ENCODE measurements at places on chromosomes 7 and 10.
A peak's percentile ranks its signal among the peaks of the same experiment; 100 is the strongest.

DNA sequence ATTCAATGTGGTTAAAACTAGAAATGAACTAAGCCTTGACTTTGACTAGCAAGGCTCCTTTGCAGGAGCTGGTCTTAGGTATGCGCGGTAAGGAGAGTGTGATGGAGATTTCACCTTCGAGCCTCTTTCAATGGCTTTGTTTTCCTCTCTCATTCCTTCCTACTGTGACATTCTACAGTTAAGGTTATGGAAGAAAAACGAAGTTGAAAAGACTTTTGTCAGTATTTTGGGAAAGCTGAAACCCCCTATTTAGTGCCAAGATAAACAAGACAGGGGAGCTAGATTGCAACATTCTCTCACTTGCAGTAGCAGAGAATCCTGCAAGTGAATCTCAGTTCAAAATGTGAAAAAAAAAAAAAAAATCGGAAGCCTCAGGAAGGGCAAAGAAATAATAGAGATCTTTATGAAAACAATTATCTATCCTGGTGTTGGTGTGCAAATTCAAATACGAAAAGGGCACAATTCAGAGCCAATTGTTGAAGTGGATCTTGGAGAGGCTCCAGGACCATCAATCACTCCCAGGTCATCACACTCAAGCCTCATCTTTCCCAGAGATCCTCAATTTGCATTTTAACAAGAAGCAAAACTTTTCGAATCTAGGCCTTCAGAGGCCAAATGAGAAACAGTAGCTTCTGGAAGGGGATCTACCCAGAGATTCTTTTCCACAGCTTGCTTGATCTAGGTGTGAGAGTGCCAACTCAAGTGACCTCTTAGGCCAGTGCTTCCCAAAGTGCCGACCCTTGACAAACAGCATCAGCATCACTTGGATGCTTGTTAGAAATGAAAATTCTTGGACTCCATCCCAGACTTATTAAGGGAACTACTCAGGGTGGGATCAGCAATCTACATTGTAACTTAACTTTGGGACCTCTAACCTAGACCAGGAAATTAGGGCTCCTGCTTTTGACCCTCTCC is 163.8 kb downstream of the INHBA start:
- DNase-seq = no peak

DNA sequence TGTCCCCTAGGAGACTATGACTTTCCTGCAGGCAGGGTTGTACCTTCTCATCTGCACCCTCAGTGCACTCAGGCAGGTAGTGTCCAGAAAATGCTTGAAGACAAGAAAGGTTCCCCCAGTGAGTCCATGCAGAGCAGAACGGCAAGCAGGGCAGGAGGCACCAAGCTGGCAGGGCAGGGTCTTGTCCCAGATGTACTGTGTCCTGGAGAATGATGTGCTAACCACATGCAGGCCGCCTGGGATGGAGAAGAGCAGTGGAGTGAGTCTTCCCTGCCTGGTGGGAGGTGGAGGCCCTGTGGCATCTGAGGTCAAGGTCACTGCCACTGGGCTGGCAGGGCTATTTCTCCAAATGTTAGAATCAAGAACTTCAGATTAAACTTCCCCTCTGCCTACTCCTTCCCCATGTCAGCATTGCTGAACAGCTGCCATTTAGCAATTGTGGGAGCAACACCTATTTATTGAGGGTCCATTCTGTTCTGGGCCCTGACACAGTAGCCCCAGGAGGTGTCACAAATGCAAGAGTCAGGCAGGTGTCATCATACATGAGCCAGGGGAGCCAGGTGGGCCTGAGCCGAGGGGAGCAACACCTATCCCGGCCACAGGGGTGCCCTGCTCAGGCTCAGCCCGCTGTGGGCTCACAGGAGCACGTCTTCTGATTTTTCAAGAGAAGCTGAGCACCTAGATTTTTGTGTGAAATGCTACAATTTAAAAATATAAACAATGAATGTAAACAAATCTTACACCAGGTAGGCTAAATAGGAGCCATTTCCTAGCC is 34.1 kb downstream of the PTPRE start:
- DNase-seq = no peak

DNA sequence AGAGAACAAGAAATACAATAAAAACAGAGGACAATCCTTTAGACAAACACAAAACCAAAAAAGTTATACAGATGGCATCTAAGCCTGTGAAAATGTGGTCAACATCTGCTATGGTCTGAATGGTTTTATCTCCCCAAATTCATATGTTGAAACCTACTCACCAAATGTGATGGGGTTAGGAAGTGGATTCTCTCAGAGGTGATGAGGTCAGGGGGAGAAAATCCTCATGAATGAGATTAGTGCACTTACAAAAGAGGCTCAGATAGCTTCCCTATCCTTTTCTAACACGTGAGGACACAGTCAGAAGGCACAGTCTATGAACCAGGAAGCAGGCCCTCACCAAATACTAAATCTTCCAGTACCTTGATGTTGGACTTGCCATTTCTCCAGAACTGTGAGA is 147.8 kb upstream of the GPR22 start:
- no peak for DNase-seq

DNA sequence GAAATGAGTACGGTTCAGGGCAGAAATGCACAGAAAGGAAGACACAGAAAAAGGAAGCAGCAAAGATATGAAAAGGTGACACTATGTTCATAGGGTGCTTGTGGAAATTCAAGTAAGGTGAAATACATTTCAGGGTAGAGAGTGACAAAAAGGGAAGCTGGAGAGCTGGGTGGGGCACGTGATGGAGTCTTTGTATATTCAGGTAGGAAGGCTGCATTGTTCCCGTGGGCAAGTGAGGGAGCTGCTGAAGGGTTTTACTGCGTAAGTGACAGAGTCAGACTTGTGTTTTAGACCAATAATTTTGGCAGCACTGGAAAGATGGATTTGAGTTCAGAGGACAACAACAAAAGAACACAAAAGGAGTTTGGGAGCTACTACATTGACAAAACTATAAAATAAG is 35.3 kb upstream of the ANK3 start:
- no peak for DNase-seq

GRCh38 chr7:3683546-3684539 is 382.8 kb downstream of the SDK1 start:
- no peak for DNase-seq

- no peak for DNase-seq
Measured at GRCh38 chr10:42149027-42149700, 489.2 kb downstream of the ZNF33B start.

DNA sequence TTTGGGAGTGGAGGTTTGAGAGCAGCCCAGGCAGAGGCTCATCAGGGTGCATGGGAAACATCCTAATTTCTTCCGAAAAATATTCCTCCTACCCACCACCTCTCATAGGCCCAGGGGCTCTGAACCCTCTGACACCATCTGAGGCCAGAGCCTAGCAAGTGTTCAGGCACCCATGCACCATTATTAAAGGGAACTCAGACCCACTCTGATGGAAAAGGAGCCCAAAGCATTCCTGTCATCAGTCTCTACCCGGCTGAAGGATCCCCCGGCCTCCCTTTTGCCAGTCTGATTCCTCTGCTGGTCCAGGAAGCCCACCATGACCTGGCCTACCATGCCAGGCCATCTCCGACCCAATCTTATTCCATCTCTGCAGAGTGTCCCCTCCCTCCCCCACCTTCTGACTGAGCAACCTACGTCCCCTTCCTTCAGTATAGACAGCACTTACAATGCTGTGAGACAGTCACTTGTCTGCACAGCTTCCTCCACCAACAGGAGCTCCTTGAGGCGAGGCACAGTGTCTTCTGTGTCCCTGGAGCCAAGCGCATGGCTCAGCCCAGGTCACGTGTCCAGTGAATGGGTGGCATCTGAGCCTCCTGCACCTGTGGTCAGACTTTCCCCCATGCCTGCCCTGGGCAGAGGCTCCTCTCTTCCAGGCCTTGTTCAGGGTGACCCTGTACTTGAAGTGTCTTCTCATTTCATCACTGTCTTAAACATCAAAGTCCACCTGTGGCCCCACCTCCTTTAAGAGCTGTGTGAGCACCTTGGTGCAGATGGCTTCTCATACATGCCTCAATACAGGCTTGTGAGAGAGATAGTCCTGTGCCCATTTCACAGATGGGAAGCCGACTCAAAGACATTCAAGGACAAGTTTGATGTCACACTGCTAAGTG is 889 bp upstream of the GPR15LG start:
- DNase-seq = no peak

GRCh38 chr7:18505870-18506460 is 10.4 kb downstream of the HDAC9 start:
- DNase-seq = no peak

GRCh38 chr7:99440195-99440594 is 1.5 kb downstream of the CPSF4 start:
- no peak for DNase-seq

- no peak for DNase-seq
Measured at GRCh38 chr7:70838292-70838907, 293.5 kb upstream of the GALNT17 start.

GRCh38 chr7:149334219-149334618 is 72.2 kb downstream of the ZNF783 start:
- no peak for DNase-seq

- no peak for DNase-seq
Measured at GRCh38 chr7:131556909-131557651, 652 bp upstream of the PODXL start.

GRCh38 chr10:65620404-65621048 is 1305.3 kb upstream of the LRRTM3 start:
- DNase-seq = no peak

GRCh38 chr10:131833446-131834080 is 67.2 kb upstream of the PPP2R2D start:
- DNase-seq = no peak

- no peak for DNase-seq
Measured at GRCh38 chr7:15239801-15240200, 322.0 kb downstream of the AGMO start.

DNA sequence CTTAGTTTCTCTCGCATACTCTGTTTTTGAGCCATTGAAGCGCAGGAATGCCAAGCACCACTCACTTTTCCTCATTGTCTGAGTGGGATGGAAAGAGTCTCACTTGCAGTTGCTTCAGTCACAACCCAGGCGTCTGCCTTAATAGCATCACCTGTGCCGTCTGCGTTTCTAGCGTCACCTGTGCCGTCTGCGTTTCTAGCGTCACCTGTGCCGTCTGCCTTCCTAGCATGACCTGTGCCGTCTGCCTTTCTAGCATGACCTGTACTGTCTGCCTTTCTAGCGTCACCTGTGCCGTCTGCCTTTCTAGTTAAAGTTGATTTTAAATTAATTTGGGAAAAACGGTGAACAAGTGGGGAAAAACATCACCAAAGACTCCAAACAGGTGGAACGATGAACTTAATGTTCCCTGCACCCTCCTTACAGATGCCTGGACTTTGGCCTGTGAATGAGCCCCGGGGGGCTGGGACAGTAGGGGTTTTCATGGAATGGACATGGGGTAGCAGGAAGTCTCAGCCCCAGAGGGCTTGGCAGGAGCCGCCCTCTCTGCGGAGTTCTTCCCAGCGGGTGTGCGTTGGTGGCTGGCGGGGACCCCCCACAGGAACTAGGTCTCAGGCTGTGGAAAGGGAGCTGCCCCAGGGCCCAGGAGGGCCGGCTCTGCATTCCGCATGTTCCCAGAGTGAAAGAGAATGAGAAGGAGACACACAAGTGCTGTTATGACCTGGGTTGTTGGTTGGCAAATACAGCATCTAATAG is 3.5 kb downstream of the ZNF511 start:
- DNase-seq = no peak

GRCh38 chr10:6543431-6544005 is 36.6 kb downstream of the PRKCQ start:
- DNase-seq = no peak

DNA sequence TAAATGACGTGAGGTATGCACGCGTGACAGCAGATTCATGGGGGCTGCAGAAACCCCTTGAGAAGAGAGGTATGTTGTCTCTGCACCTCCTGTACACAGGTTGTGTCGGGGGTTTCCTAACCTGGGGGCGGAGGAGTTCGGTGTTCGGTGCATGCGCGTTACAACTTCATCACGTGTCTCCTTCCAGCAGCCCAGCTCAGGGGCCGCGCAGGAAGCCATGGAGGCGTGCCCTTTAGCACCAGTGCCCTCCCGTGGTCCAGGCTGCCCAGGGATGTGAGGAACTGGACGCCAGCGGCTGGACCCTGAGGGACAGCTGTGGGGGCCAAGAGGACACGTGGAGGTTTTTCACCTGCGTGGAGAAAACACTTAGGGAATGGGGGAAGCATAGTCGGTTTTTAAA is 186.4 kb downstream of the EBF3 start:
- DNase-seq = no peak

- DNase-seq = no peak
Measured at GRCh38 chr10:84805149-84805548, 476.8 kb downstream of the CCSER2 start.

- no peak for DNase-seq
Measured at GRCh38 chr7:125147047-125147446, 217.4 kb upstream of the POT1 start.

DNA sequence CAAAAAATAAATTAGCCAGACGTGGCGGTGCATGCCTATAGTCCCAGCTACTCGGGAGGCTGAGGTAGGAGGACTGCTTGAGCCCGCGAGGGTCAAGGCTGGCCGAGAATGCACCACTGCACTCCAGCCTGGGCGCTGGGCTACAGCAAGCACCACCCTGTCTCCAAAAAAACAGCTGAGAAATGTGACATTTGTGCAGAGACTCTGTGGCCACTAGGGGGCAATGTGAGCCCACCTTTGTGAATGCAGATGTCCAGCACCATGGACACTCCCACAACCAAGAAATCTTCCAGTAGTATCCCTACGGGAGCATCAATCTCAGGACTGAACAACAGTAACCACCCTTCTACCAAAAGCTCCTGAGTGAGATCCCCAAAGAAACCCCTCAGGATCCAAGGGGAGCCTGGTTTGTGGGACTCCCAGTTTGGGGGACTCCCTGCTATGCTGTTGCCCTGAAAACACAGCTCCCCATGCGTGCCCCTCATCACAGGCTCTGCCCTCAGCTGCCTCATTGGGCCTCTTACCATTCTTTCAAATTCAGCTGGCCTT is 6.2 kb upstream of the AHCYL2 start:
- peak; percentile 86 for DNase-seq

DNA sequence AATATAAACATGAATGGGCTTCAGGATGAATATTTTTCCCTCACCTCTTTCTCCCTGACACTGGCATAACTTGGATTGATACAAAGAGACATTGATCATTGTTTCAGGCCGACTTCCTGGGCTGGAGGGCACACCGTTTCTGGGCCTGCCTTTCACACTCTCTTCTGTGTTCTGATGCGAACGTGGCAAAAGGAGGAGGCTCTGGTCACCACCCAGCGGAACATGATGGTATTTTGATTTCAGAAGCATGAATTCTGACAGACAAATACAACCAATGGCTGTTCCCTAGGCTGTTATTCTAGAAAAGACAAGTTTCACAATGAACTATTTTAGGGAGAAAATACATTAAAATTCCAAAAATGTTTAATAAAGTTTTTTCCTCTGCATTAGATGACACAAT is 534.5 kb upstream of the MKI67 start:
- DNase-seq = no peak

GRCh38 chr7:121428855-121429489 is 32.9 kb upstream of the FAM3C start:
- DNase-seq = no peak

- DNase-seq = no peak
Measured at GRCh38 chr7:13179011-13179582, 491.7 kb downstream of the ARL4A start.

GRCh38 chr10:98173260-98173659 is 38.8 kb downstream of the R3HCC1L start:
- no peak for DNase-seq

GRCh38 chr10:109919220-109919619 is 4.1 kb downstream of the XPNPEP1 start:
- no peak for DNase-seq

GRCh38 chr10:76036111-76036940 is 604.9 kb downstream of the LRMDA start:
- DNase-seq = peak; percentile 87

- no peak for DNase-seq
Measured at GRCh38 chr7:134512271-134512670, 15.1 kb upstream of the AKR1B10 start.

GRCh38 chr10:70915206-70915605 is 26.8 kb upstream of the PCBD1 start:
- DNase-seq = no peak

Measured in Calu3 (cell line).